ENCODE measurements at places on chromosomes 12 and 14.

- DNase-seq = no peak
Measured at GRCh38 chr14:72880820-72881219, 13.1 kb downstream of the DPF3 start.

DNA sequence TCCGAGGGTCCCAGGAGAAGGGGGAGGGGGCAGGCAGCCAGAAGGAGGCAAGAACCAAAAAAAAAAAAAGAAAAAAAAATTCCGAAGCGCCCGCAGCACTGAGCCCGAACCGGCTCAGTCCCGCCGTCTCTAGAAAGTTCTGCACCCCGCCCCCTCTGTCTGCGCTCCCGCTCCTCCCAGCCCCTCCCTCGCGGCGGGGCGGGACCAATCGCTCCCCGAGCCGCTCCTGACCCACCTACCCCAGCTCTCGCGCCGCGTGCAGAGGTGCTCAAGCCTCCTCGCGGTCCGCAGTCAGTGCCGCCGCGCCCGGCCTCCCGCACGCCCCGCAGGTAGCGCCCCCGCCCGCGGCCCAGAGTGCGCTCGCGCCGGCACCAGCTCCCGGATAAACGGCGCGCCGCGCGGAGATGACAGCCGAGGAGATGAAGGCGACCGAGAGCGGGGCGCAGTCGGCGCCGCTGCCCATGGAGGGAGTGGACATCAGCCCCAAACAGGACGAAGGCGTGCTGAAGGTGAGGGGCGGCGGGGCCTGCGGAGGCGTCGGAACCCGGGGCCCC is at the start of gene FKBP4:
Gene FKBP4 (plus strand): TSS at position 235 of the 554 bp plus-strand sequence. CDS start 170 bp downstream, at position 405.
- peak; percentile 93 for DNase-seq

DNA sequence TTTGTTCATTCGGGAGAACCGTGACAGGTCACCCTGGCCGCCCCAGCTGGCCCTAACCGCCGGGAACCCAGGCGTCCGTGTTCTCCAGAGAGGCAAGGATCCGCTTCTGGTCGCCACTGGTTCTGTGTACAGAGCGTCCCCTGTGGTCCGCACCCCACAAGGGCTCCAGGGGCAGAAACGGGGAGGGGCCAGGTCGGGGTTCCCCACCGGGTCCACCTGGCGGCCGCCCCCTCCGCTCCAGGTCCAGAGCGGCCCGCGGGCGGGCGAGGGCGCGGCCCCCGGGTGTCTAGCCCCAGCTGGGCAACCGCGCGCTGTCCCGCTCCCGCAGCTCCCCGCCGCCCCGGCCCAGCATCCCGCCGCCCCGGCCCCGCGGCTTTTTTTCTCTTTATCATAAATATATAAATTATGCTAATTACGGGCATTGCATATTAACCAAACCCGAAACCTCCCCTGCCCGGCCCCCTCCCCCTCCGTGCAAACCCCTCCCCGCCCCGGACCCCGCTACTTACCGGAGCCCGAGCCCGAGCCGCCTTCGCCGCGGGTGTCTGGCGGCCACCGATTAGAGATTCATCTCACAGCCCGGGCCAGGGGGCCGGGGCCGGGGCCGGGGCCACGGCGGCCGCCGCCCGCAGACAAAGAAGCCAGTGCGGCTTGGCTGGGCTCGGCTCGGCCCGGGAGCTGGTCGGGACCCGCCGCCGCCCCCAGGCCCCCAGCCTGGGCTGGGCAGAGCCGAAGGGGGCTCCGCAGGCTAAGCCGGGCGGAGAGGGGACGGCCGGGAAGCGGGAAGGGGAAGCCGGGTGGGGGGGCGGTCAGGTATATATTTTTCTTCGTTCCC is 512 bp downstream of the POU6F1 start:
- peak; percentile 61 for DNase-seq

DNA sequence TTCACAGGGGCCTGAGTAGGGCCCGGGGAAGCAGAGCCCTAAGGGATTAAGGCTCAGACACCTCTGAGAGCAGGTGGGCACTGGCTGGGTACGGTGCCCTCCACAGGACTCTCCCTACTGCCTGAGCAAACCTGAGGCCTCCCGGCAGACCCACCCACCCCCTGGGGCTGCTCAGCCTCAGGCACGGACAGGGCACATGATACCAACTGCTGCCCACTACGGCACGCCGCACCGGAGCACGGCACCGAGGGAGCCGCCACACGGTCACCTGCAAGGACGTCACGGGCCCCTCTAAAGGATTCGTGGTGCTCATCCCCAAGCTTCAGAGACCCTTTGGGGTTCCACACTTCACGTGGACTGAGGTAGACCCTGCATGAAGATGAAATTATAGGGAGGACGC is 7.1 kb downstream of the LTBR start:
- no peak for DNase-seq

DNA sequence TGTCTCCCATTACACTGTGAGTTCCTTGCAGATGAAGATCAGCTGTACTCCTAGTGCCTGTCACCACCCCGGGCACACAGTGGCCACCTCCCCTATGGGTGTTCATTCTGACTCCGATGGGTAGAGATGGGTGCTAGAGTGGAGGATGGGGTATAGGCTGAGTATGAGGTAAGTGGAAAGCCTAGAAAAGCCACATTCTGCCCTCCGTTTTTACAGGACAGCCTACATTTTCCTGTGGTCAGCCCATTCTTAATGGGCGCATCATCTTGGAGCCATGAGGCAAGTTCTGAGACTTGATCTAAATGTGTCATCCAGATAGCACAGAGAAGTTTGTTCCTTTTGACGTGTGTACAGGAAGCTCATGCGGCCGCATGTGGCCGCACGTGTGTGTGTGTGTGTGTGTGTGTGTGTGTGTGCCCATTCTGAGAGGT is 166.7 kb upstream of the HIF1A start:
- DNase-seq = no peak

- DNase-seq = no peak
Measured at GRCh38 chr14:51004801-51005526, 60.7 kb upstream of the PYGL start.

Data from heart left ventricle (tissue), 16 donors.